Right cardiac atrium (tissue), 5 donors: ENCODE measurements at places on chromosomes 7 and 10. TPM values are rescaled to one million over a fixed set of nuclear protein-coding genes. Genes with fewer than 3 reads are reported as not detected.

- DNase-seq, result no peak
Measured at GRCh38 chr7:16581286-16581685, 54.7 kb downstream of the LRRC72 start.

- no peak for DNase-seq
Measured at GRCh38 chr10:2476812-2477553, 590.4 kb upstream of the PFKP start.

GRCh38 chr10:93827056-93827804, 66.5 kb upstream of the SLC35G1 start:
- no peak for DNase-seq

GRCh38 chr10:15759265-15759664, 39.5 kb upstream of the ITGA8 start:
- DNase-seq, result no peak

DNA sequence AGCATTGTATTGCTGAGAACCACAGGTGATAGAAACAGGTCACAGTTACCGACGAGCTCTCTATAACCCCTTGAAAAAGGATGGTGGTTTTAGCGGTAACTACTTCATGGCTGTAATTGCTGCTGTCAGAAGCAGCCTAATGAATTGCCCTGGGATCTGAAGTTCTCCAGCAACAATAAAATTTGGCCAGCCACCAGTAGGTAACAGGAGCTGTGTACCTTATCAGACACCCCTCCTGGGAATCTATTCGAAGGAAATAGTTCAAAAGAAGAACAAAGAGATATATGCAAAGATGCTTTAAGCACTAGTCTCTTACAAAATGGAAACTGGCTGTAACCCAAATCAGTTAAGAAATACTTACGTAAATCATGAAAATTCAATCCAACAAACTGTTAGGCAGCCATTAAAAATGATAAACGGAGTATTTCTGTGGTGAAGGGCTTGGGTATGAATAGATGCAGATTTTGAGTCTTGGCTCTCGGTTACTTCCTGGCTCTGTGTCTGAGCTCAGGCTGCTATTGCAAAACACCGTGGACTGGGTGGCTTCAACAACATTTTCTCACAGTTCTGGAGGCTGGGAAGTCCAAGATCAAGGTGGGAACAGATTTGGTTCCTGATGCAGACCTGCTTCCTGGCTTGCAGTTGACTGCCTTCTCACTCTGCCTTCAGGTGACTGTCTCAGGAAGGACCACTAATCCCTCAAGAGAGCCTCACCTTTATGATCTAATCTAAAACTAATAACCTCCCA, 1.6 kb downstream of the MSRB2 start:
- DNase-seq, result peak; percentile 40

DNA sequence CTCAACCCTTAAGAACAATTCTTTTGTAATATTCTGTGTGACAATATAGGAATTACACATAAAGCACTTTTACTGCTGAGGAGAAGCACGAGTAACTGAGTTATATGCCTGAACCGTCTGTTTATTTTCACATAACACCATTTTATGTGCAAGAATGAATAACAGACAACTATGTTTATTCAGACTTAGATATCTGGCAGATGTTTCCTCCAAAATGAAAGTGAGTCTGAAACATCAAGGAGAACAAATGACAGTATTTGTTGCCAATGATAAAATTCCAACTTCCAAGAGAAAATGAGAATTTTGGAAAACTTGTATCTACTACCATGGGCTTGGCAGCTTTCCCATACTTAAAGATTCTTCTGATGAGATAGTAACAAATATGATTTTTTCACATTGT, 51.4 kb downstream of the DNMBP start:
- no peak for DNase-seq

- DNase-seq, result peak; percentile 63
Measured at GRCh38 chr7:30912021-30912730, 523 bp downstream of the AQP1 start.

GRCh38 chr7:20777377-20778062, 9.2 kb downstream of the SP8 start:
- DNase-seq, result peak; percentile 50

- DNase-seq, result no peak
Measured at GRCh38 chr7:41579961-41580935, 122.6 kb downstream of the INHBA start.

Gene LDB3
- polyA plus RNA-seq, result 1,223 TPM

Gene PNLIPRP3
- not detected for polyA plus RNA-seq

Gene IKZF1
- polyA plus RNA-seq, result 0.54 TPM

Gene CEP55
- 0.11 TPM for polyA plus RNA-seq

Gene CHN2
- polyA plus RNA-seq, result 2.0 TPM

Gene ABCC2
- polyA plus RNA-seq, result 0.29 TPM

Gene TBATA
- polyA plus RNA-seq, result 0.16 TPM

Gene ZNF365
- 0.86 TPM for polyA plus RNA-seq

Gene PNLIPRP1
- 0.07 TPM for polyA plus RNA-seq
